ENCODE measurements at places on chromosomes 5 and 9.

DNA sequence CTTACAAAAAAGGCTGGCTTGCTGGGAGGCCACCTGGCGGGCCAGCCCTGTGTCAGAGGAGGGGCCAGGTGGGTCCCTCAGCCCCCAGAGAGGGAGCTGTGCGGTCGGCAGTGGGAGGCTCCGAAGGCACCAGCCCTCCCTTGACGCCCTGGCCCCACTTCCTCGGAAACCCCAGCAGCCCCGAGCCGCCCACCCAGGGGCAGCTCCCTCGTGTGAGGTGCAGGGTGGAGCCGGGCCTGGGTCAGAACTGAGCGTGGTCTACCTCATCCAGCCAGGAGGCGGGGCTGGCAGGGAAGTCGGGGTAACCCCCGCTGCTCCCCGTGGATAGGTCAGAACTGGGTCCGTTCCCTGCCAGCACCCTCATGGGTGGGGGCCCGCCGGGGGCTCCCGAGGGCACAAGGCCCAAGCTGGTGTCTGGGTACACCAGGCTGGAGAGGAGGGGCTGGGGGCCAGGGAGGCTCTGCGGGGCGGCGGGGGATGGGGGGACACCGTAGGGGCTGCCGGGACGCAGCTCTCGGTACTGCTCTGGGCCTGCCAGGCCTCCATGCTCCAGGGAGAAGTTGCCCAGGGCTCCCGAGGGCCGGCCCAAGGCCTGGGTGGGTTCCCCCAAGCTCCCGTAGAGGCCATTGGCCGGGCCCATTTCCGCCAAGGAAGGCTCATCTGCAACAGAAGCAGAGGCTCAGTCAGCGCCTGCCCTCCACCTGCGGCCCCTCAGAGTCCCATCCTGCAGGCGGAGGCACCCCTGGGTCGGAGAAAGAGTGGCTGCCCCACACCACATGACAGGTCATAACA lies 7.6 kb downstream of the LHX3 start:
- DNase-seq, result no peak

DNA sequence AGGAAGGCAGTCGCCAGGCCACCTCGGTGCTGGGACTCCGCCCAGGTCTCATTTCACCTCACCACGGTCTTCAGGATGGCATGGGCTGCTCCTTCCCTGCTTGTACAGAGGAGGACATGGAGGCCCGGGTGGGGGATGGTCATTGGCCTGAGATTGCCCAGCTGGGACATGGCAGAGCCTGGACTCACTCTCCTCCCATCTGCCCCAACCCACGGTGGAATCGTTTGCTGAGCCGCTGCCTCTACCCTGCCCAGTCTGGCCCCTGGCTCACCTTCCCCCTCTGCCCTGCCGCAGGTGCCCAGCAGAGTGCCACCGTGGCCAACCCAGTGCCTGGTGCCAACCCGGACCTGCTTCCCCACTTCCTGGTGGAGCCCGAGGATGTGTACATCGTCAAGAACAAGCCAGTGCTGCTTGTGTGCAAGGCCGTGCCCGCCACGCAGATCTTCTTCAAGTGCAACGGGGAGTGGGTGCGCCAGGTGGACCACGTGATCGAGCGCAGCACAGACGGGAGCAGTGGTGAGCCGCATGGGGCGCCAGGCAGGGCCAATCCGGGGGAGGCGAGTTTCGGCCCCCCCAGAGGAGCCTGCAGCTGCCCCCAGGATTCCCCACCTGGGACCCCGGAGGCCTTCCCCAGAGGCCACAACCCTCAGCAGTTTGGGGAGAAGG lies 36.7 kb downstream of the HK3 start:
- no peak for DNase-seq

- DNase-seq, result peak; percentile 72
These were observed 67.1 kb downstream of the DAPK1 start for GRCh38 chr9:87564791-87565241.

DNA sequence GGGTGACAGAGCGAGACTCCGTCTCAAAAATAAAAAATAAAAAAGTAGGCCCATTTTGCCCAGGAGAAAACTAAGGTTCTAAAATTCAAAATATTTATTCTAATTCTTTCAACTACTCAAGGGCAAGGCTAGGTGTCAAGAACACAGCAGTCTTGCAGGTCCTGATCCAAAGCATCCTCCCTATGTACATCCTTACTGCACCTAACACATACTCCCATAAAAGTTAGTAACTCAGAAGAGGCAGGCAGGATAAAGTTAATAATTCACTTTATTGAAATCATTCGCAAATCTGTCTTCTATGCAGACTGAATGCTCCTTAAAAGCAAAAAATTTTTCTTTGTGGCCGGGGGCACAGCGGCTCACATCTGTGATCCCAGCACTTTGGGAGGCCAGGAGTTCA lies 11.1 kb downstream of the GOLPH3 start:
- no peak for DNase-seq

- DNase-seq, result no peak
These were observed 85.1 kb downstream of the ACER2 start for GRCh38 chr9:19493876-19494275.

DNA sequence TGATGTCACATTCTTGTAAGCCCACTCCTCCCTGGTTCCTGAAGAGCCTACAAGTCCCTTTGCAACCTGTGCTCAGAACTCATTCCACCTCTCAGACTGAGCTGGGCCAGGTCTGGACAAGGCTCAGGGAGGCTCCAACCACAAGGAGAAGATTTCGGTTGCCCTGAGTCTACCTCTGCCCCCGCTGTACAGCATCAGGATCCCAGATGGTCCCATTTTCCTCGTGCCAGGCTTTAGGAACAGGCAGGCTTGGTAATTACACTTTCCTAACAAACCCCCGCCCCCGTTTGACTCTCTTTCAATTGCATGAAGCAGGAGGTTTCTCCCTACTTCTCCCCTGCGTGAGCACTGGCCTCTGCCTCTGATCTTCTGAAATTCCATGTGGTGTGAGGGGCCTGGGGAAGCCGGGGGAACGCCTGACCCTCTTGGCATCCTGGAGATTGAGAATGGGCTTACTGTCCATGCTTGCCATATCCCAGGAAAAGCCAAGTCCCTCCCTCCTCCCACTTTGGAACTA lies 86.9 kb upstream of the CTNNA1 start:
- DNase-seq, result no peak

DNA sequence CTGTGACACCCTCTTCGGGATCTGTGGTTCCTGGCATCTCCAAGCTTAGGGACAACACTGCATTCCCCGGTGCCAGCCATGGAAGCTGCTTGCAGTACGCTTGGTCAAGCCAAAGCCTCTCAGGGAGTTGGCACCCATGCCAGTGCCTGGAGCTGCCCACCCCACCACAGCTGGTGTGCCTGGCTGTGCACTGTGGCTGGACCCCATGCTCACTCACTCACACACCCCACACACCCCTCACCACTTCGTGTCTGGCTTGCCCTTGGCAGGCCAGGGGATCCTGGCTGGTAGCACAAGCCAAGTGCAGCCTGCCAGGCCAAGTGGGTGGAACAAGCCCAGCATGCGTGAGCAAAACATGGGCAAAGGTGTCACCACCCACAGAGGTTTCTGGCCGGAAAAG lies 324.5 kb upstream of the PTGER4 start:
- no peak for DNase-seq

GRCh38 chr9:3509926-3510325 lies 15.9 kb downstream of the RFX3 start:
- DNase-seq, result no peak

DNA sequence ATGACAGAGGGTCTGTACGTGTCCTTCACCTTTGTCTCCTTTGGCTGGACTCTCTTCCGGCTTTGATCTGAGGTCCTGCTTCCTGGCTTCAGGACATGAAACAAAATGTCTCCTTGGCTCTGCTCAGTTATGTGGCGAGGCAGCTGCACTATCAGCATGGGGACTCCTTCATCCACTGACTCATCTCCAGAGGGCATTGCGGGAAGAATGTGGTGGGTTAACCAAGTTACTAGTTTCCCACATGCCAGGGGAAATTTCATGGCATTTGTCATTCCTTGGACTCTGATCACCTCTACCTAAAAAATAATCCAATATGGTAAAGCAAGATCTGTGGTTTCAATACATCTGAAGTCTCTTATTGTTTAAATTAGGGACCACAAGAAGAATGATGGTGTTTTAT lies 259.7 kb downstream of the MED10 start:
- no peak for DNase-seq

DNA sequence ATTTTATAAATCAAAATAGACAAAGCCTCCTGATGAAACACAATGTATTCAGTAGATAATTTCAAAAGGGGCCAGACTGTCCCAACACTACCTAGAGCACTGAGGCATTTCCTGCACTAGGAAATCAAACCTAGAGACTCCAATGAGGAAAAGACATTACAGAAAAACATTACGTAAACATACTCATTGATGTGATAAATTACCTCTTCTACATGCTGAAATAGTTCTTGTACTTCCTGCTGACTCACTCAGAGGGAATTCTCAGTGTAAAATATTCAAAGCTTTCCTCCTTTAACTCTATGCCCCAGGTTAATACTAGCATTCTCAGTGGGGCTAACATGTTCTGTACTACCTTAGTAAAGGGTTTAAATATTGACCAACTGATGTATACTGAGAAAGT lies 178.0 kb downstream of the ESM1 start:
- no peak for DNase-seq

- no peak for DNase-seq
These were observed 1603.0 kb upstream of the C9orf72 start for GRCh38 chr9:29176231-29176630.

- DNase-seq, result no peak
These were observed 2.5 kb upstream of the NME5 start for GRCh38 chr5:138141734-138142133.

DNA sequence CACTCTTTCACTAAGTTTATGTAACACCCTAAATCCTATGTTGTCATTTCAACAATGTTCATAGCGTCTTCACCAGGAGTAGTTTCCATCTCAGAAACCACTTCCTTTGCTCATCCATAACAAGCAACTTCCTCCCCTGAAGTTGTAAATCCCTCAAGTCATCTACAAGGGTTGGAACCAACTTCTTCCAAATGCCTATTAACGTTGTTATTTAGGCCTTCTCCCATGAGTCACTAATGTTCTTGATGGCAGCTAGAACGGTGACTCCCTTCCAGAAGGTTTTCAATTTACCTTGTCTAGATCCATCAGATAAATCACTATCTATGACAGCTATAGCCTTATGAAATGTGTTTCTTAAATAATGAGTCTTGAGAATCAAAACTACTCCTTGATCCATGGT lies 73.3 kb upstream of the TARS1 start:
- DNase-seq, result no peak

GRCh38 chr5:21802869-21803490 lies 1050.2 kb downstream of the CDH12 start:
- DNase-seq, result no peak

GRCh38 chr9:90799271-90799852 lies 2.3 kb upstream of the SYK start:
- DNase-seq, result no peak

GRCh38 chr9:76883341-76883855 lies 22.5 kb downstream of the PRUNE2 start:
- peak; percentile 47 for DNase-seq

GRCh38 chr5:126515337-126515736 lies 79.7 kb downstream of the ALDH7A1 start:
- no peak for DNase-seq

GRCh38 chr9:134888603-134889190 lies 8.1 kb downstream of the FCN2 start:
- DNase-seq, result no peak

- DNase-seq, result peak; percentile 73
These were observed at the start of gene PCDHGB1 for GRCh38 chr5:141349917-141350619. Gene PCDHGB1, plus strand, starts transcription at chr5:141350099. Its CDS starts 162 bp downstream, at chr5:141350261.

DNA sequence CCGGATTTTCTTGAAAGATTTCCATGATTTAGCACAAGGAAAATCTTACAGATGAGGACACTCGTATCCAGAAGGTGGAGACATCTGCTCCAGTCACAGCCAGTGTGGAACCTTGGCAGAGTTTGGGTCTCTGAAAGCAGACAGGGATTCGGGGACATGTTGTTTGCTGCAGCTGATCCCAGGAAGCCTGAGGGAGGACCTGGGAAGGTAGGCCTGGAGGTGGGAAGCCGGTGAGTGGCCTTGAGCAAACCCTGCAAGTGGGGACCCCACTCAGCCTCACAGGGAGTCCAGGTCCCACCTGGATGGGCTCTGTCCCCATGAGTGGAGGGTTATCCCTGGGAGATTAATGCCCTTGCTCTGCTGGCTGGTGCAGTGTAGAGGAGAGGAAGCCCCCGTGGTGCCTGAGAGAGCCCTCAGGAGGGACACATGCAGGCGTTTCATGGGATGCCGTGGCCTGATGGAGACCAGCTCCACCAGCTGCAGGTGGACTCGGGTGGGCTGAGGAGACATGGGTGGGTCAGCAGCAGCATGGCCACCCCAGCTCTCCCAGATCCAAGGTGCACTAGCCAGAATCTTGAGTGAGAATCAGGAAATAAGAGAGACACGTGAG lies 7.8 kb downstream of the MRPS2 start:
- DNase-seq, result peak; percentile 31

- DNase-seq, result peak; percentile 28
These were observed 246.1 kb downstream of the KIF4B start for GRCh38 chr5:155259648-155260047.

GRCh38 chr9:132157347-132158116 lies 4.3 kb upstream of the NTNG2 start:
- DNase-seq, result no peak

DNA sequence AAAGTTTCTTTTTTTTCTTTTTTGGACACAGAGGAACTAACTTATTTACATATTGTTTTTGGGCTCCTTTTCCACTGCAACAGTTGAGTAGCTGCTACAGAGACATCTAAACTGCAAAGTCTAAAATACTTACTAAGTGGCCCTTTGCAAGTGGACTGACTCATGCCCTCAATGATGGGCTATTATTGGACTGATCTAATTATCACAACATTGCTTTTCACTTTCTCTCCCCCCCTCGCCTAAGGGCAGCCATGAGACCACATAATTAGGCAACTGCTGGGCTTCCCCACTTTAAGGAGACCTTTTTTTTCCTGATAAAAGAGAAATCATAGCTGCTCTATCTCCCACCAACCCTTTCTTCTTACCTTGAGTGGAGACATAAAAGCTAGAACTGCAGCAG lies 47.0 kb downstream of the PLK2 start:
- peak; percentile 78 for DNase-seq

DNA sequence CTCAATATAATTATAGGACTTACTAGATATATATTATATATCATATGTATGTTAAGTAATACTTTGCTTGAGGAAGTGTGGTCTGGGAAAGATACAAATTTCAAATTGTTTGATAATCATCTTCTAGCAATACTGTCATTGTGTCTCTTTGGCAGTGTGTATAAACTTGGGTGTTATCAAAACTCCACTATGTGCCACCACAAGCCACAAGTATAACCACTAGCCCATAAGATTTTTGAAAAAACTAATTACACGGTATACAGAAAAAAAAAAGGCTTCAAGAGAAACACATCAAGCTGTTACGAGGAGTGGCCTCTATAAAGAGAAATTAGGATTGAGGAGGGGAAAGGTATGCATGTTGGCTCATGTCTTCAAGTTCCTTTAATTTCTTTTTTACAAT lies 44.7 kb upstream of the PCSK5 start:
- DNase-seq, result no peak

- DNase-seq, result no peak
These were observed 50.7 kb downstream of the TRIP13 start for GRCh38 chr5:943201-943917.

DNA sequence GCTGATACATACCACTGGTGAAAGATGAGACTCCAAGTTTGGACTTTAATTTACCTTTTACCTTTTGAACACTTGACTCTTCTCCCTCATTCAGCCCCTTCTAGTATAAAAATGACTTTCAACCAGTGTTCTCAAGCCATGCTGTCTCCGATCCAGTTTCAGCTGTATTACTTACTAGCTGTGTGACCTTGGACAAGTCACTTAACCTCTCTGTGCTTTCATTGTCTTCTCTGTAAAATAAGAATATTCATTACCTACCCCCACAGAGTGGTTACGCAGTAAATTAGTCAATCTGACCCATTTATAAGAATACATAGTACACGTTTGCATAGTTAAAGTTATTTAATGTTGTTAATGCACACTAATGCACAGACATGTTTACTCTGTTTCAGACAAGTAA lies 12.6 kb upstream of the CEMIP2 start:
- no peak for DNase-seq
